ENCODE measurements at places on chromosomes 2 and 18.
A peak's percentile ranks its signal among the peaks of the same experiment; 100 is the strongest.

DNA sequence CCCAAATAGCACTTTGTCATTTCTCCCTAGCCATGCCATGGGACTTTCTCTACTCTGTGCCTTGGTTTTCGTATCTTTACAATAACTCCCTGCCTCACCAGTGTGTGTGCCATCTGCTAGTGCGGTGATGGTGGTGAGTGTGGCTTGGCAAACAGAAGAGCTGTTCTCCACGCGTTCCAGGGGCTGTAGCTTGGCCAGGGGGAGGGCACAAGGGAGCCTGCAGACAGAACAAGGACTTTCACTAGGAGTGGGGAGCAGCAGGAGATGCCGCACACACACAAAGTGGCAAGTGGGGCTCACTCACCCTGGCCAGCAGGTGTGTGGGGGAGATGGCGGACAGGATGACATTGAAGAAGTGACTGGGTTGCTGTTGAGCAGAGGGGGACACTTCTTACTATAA, 196.9 kb downstream of the HAUS1 start:
- DNase-seq, result no peak

DNA sequence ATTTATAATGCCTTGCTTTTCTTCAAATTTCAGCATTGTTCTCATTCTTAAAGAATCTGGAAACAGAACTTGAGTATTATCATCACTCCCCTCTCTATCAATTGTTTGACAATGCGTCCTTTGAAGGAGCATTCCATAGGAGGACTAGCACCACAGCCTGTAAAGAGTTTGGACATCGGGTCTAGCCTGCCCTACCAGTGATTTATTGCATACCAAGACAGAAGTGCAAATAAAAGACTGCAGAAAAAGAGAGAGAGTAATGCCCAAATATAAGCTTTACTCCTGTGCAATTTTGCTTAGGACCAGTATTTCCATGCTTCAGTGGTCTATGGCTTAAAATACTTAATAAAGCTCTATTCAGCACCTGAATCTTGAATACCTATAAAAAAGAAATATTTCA, 55.4 kb upstream of the MAP2 start:
- DNase-seq, result no peak

DNA sequence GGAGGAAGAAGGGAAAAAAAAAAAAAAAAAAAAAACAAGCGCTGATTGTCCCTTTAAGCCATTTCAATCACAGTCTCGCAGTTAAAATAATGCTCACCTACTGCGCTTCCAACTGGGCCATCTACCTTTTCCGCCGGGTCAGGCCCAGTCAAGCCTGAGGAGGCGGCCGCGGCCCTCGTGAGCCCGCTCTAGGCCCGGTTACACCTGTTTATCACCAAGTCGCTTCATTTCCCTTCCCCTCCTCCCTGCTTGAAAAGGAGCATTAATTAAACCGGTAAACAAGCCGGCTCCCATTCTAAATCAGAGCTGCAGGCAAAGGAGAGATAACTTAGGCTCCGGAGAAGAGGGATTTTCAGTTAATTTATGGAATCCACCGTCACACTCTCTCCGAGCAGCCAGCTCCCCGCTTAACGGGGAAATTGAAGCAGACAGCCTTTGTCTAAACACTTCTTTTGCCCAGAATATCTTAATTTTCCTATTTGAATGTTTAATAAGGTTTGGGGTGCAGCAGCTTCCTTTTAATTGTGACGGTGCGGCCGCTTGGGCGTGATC, 140.1 kb upstream of the SIX3 start:
- DNase-seq, result no peak

- no peak for DNase-seq
Measured at GRCh38 chr2:70978341-70979179, at the start of gene ANKRD53. Gene ANKRD53, plus strand, starts transcription at chr2:70978630. Its CDS starts 16 bp downstream, at chr2:70978646.

- no peak for DNase-seq
Measured at GRCh38 chr2:99451280-99451679, 38.5 kb downstream of the REV1 start.

- no peak for DNase-seq
Measured at GRCh38 chr2:70692256-70692655, 75.7 kb downstream of the ADD2 start.

DNA sequence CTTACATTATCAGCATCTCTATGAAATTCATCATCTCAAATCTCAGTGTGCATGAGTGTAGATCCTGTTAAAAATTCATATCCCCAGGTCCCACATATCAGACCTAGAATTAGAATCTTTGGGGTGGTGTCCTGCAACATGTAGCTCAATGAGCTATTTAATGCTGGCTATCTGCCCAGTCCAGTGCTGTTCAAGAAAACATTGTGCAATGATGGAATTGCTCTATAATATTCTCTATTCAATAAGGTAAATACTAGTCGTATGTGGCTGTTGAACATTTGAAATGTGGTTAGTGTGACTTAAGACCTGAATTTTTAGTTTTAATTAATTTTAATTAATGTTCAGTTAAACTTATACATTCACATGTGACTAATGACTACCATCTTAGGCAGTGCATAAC, 127.4 kb downstream of the NOL4 start:
- DNase-seq, result no peak

- DNase-seq, result no peak
Measured at GRCh38 chr2:95050385-95051300, 25.1 kb downstream of the MAL start.

DNA sequence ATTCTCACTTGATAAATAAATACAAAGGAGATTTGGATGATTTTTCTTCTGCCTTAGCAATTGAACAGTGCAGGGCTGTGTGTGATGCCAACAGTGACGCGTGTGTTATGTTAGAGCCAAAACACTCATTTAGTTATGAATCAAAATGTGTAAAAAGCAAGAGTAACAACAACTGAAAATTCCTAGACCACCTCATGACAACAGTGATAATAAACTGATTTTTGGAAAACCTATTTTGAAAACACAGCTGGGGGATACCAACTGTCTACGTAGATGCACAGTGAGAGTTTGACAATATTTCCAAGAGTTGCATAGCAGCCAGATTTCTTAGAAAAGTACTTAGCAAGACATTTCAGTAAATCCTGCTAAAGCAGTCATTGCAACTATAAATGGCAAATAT, 323.9 kb downstream of the GALR1 start:
- no peak for DNase-seq

- DNase-seq, result no peak
Measured at GRCh38 chr2:65751408-65751807, 319.0 kb upstream of the SPRED2 start.

DNA sequence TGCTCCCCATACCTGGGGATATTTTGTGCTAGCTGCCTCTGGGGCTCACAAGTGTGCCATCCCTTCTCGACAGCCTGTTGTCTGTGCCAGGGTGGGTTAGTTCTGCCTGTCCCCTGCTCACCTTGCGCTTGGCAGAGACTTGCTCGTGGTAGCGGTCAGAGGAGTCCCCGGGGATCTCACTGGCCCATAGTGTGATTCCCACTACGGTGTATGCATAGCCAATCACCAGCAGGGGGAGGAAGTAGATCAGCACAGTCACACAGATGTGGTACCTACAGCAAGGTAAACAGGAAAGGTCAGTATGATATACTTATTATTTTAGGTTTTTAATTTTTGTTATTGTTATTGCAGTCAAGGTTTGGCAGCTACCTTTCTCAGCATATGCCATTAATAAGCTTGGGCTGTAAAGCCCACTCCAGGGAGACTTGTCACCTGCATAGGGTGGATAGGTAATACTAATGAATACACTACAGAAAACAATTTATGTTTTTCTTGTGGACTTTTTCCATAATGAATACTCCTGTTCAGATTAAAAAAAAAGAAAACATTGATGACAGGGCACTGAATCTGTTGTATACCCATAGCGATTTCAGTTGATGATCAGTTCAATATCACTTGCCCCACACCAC, 95.2 kb downstream of the POLE4 start:
- peak; percentile 62 for DNase-seq

Measured in A549 (cell line).